NCI-H2081 (cell line): ENCODE measurements at places on chromosomes 5 and 9.

GRCh38 chr5:83955916-83956315 lies 235.3 kb upstream of the HAPLN1 start:
- no peak for DNase-seq

DNA sequence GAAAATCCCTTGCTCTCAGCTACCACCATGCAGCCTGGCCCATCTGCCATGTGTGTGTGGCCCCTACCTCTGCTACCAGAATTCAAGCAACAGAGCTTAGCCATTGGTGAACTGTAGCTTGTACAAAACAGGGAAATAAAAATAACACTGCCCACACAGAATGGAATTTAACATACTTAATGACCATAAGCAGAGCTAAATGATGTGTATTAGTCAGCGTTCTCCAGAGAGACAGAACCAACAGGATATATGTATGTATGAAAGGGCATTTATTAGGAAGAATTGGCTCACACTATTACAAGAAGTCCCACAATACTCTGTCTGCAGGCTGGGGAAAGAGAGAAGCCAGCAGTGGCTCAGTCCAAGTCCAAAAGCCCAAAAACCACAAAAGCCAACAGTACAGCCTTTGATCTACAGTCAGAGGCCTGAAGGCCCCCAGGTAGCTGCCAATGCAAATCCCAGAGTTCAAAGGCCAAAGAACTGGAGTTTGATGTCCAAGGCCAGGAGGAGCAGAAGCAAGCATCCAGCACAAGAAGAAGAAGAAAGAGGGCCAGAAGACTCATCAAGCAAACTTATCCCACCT lies 318.8 kb downstream of the DNAH5 start:
- DNase-seq: no peak

DNA sequence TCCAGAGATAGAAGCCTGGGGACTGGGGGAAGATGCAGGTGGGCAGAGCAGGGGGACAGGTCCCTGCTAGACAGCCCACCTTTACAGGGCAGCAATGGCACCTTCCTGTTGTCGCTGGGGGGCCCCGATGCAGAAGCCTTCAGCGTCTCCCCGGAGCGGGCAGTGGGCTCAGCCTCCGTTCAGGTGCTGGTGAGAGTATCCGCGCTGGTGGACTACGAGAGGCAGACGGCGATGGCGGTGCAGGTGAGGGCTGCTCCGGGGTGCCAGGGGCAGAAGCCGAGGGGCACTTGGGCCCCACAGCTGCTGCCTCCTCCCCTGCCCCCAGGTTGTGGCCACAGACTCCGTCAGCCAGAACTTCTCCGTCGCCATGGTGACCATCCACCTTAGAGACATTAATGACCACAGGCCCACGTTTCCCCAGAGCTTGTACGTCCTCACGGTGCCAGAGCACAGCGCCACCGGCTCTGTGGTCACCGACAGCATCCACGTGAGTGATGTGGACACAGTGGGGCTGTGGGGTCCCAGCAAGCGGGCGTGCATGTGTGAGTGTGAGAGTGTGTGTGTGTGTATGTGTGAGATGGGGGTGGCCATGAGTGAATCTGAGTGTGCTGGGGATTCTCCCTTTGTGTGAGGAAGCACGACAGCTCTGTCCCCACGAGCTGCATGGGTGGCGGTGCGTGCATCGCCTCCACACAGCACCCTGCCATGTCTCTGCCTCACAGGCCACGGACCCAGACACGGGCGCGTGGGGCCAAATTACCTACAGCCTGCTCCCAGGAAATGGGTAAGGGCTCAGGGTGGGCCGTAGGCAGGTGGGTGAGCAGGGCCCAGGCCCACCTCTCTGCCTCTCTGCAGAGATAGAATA lies 28.4 kb downstream of the CDHR2 start:
- no peak for DNase-seq

- DNase-seq: no peak
Observed at GRCh38 chr5:134099288-134099872, 15.1 kb upstream of the TCF7 start.

DNA sequence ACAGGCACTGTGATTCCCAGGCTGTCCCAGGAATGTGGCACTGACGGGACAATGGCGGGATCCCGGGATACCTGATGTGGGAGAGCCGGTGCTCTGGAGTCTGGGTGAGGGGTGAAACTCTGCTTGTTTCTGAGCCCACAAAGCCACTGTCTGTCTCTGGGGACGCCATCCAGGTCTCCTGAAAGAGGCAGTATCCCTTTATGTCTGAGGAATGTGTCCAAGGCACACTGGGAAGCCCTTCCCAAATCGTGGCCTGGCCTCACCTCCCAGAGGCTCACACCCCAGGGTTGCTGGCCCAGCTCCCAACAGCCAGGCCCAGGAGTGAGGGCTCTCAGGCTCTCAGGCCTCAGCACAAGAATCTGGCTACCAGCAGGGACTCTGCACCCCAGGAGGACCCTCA lies 27.1 kb downstream of the ORM2 start:
- no peak for DNase-seq

- DNase-seq: no peak
Observed at GRCh38 chr9:98903961-98904411, 39.7 kb upstream of the COL15A1 start.

DNA sequence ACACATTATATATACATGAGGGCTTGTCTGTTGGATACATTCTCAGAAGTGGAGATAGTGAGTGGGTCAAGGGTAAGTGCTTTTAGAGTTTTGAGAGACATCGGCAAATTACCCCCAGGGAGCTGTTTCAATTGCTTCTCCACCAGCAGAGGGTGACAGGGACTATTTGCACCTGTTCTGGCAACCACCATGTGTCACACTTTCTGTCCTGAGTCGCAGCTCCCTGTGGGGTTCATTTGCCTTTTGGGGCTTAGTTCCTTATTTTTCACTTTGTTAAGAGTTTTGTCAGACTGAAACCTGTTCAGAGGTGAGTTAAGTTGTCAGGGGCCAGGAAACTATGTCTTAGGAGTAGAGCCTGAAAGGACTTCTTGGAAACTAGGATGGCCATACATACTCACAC lies 20.1 kb upstream of the SLC36A1 start:
- DNase-seq: no peak

- no peak for DNase-seq
Observed at GRCh38 chr5:1172007-1172581, 29.3 kb upstream of the SLC6A19 start.

DNA sequence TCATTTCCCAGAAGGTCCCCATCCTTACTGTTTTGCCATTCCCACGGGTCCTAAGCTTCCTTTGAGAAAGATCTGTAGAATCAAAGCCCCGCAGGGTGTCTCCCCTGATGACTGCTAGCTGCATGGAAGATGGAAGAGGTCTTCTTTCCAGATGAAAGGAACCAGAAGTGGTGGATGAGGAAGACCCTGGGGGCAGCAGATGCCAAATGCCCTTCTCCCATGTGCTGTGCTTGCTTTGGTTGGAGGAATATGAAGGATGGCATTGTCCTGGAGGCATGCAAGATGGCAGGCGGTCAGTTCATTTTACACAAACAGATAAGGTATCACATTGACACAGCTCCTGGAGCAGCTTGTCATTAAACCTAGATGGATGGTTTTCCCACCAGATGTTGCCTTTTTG lies 25.8 kb upstream of the CER1 start:
- DNase-seq: no peak

DNA sequence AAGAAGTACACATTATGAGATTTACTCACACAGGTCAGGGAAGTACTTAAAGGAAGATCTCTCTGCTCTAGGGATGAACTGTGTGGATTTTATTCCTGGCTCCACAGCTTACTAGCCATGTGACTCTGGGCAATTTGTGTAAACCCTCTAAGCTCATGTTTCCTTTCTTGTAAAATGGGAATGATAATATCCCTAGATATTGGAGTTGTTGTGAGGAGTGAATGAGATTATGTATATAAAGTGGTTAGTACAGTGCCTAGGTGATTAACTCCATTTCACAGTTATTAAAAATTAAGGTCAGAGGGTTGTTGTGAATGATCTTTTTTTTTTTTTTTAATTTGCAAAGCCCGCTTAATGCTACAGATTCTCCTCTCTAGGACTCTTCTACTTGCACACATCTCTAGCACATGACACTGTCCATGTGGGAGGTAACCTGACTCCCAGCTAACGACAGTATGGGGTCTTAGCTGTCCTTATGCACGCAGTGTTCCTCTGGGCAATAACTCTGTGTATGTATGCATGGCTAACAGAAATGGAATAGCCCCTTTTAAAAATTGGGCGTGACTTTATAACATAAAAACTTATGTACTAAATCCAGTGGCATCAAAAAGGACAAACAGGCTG lies 23.9 kb upstream of the MYOT start:
- no peak for DNase-seq

GRCh38 chr9:21836437-21837161 lies 34.2 kb downstream of the MTAP start:
- DNase-seq: no peak

- DNase-seq: no peak
Observed at GRCh38 chr5:102678267-102679058, 76.6 kb upstream of the PAM start.

GRCh38 chr5:126414874-126415502 lies 8.2 kb upstream of the GRAMD2B start:
- DNase-seq: no peak

DNA sequence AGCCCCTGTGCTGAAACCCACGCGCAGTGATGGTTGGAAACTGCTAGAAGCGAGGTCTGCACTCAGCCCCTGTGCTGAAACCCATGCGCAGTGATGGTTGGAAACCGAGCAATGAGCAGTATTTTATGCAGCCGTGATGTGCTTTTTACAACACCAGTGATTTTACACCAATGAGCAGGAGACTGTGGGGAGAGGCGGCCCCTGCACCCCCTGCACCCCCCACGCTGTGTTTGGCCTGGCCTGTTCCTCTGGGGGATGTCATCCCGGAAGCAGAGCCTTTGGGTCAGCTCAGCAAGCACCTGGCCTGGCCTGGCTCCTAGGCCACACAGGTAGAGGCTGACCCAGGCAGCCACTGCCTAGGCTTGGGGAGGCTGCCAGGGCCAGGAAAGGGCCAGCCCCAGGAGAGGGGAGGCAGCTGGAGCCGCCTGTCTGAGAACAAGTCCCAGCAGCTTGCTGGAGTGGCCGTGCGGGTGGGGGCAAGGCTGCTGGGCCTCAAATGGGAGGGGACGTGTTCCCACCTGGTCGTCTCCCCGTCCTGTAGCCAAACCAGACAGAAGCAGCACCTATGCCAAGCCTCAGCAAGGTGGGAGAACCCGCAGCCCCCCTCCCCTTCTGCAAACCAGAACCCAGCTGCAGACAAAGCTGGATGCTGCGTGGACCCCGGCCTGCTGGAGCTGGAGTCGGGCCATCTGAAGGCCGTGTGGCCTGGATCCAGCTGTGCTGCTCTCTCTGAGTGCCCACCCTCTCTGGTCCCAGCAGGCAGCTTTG lies 46.8 kb downstream of the DBH start:
- no peak for DNase-seq

GRCh38 chr9:75658301-75658905 lies 232.1 kb upstream of the PCSK5 start:
- no peak for DNase-seq

DNA sequence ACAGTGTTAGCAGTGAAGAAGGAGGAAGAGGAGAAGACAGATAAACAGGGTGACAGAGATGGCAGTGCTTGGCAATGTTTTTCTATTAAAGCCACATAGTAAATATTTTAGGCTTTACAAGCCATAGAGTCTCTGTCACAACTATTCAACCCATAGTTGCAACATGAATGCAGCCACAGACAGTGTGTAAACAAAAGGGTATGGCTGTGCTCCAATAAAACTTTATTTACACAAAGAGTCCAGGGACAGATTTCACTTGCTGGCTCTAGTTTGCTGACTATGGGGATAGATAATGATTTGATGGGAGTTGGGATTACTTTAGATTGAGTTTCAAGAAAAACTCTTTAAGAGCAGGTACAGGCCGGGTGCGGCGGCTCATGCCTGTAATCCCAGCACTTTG lies 224.8 kb upstream of the SEMA6A start:
- no peak for DNase-seq

DNA sequence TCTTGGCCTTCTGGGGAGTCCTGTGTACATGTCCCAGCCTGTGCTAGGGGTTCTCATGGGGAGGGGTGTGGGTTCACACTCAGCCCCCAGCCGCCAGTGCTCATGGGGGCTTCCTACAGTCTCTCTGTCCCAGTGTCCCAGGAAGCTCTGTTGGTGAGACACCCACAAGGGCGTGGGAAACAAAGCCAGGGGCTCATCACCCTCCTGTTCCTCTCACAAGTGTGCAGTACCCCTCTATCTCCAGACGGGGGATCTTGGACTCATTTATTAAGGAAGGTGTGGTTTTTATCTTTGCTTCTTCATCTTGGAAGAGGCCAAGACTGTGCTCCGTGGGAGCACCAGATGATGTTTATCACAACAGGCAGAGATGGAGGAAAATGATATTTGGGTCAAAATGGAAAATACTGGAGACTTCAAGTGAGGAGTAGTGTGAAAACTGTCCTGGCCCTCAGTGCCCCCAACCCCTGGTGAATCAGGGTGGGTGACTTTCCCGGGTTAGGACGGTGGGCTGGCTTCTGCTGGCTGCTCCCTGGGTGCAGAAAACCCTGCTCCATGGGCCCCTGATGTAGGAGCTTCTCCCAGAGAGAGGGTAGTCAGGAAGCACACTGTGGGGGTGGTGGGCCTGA lies 15.2 kb downstream of the TMEM171 start:
- peak; percentile 11 for DNase-seq

- no peak for DNase-seq
Observed at GRCh38 chr5:116038817-116039216, 6.5 kb downstream of the ARL14EPL start.

- no peak for DNase-seq
Observed at GRCh38 chr9:105890046-105890822, 195.9 kb downstream of the TMEM38B start.

DNA sequence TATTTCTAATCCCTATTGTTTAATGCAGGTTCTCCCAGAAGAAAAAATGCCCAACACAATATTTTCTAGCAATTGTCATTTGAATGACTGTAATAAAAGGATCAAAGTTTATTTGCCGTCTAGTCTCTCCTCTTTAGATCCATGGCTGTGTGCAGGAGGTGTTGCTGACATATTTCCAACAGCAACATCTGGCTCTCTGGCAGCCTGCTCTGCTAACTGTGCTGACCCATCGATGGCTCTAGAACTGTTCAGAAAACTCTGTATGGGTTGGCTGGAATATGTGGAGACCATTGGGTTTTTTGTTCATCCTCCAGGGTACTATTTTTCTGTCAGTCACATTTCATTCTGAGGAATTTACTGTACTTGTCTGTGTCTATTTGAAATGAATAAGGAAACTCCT lies 202.0 kb upstream of the SLC27A6 start:
- no peak for DNase-seq

DNA sequence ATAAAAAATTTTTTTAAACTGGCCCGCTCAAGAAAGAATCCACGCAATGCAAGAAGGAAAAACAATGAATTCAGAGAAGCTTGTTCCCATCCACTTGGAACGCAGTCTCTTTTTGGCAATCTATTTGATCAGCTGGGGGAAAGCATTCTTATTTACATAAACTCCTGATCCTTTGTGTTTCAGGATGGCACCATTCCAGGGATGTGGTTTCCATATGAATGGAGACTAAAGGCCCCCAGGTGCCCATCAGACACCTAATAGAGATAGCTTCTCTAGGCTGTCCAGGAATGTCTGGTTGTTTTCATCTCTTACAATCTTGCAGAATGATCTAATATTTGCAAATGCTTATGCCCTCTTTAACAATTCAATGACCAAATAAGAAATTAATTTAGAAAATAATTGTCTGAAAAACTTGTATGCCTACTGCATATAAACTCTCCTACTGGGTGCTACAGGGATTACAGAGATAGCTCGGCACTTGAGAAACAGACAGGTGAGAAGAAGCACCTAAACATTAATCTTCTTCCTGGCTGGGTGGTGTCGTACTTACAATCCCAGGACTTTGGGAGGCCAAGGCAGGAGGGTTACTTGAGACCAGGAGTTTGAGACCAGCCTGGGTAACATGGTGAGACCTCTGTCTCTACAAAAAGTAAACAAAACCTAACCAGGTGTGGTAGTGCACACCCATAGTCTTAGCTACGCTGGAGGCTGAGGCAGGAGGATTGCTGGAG lies 3.0 kb upstream of the RASGRF2 start:
- DNase-seq: peak; percentile 84
